Activated CD4-positive, alpha-beta T cell treated with anti-CD3 and anti-CD28 coated beads for 36 hours (primary cell): ENCODE measurements at places on chromosomes 2 and 18. TPM values are rescaled to one million over a fixed set of nuclear protein-coding genes. Genes with fewer than 3 reads are reported as not detected.

The TCF23 gene
- not detected for total RNA-seq

The EMX1 gene
- total RNA-seq, result not detected

The CMPK2 gene
- total RNA-seq, result 8.7 TPM

DNA sequence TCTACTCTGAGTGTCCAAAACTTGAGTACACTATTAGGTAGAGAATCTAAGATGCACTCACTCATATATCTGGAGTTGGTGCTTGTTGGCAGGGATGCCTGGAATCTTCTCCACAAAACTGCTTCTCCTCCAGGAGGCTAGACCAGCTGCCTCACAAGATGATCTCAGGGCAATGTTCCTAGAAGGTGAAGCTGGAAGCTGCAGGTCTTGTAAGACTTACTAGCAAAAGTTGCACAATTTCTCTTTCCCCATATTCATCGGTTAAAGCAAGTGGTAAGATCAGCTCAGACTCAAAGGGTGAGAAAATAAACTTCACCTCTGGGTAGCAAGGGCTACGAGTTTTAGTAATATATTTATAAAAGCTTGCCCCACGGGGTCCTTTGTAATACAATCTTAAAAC is 454.4 kb upstream of the ACVR2A start:
- no peak overlapping the region for H3K27ac ChIP-seq
- no peak for DNase-seq
- H3K36me3 ChIP-seq, result no peaks in the 10 kb centered on the region
- H3K4me3 ChIP-seq, result no peak overlapping the region
- peaks cover 3% of the 10 kb centered on the region for H3K4me1 ChIP-seq

- H3K4me1 ChIP-seq, result peaks cover 31% of the 10 kb centered on the region
- H3K4me3 ChIP-seq, result no peak overlapping the region
- no peak for DNase-seq
- no peaks in the 10 kb centered on the region for H3K27me3 ChIP-seq
Measured at GRCh38 chr18:35155398-35156117, 85.3 kb upstream of the ZNF397 start.

GRCh38 chr2:237574894-237575868 is 8.8 kb downstream of the PRLH start:
- no peaks in the 10 kb centered on the region for H3K27me3 ChIP-seq
- H3K4me3 ChIP-seq, result no peak overlapping the region
- no peak for DNase-seq
- H3K27ac ChIP-seq, result no peak overlapping the region
- no peaks in the 10 kb centered on the region for H3K4me1 ChIP-seq
